ENCODE measurements at places on chromosomes 2 and 18. TPM values are rescaled to one million over a fixed set of nuclear protein-coding genes. Genes with fewer than 3 reads are reported as not detected.

GRCh38 chr2:55887901-55888624, 35.5 kb downstream of the EFEMP1 start:
- no peak overlapping the region for H3K4me3 ChIP-seq
- H3K27me3 ChIP-seq, result no peaks in the 10 kb centered on the region
- DNase-seq, result no peak
- H3K4me1 ChIP-seq, result no peaks in the 10 kb centered on the region
- H3K27ac ChIP-seq, result no peak overlapping the region

DNA sequence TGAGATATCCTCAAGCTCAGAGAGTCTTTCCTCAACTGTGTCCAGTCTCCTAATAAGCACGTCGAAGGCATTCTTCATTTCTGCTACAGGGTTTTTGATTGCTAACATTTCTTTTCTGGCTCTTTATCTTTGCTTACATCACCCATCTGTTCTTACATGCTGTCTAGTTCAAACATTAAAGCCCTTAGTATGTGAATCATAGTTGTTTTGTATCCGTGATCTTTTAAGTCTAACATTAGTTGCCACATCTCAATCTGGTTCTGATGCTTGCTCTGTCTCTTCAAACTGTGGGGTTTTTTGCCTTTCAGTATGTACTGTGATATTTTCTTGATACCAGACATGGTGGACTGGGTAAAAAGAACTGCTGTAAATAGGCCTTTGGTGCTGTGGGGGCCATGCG, 235.2 kb downstream of the SH3RF3 start:
- H3K27ac ChIP-seq, result no peak overlapping the region
- H3K36me3 ChIP-seq, result no peaks in the 10 kb centered on the region
- H3K4me3 ChIP-seq, result no peak overlapping the region
- no peaks in the 10 kb centered on the region for H3K27me3 ChIP-seq
- no peak for DNase-seq

GRCh38 chr2:236766850-236767249, 197.2 kb downstream of the ACKR3 start:
- no peaks in the 10 kb centered on the region for H3K36me3 ChIP-seq
- H3K4me1 ChIP-seq, result peaks cover 13% of the 10 kb centered on the region
- no peaks in the 10 kb centered on the region for H3K27me3 ChIP-seq
- H3K4me3 ChIP-seq, result no peak overlapping the region
- no peak overlapping the region for H3K27ac ChIP-seq

- no peak overlapping the region for H3K27ac ChIP-seq
- no peak for DNase-seq
- no peaks in the 10 kb centered on the region for H3K36me3 ChIP-seq
- H3K4me3 ChIP-seq, result no peak overlapping the region
- H3K4me1 ChIP-seq, result peaks cover 10% of the 10 kb centered on the region
Observed at GRCh38 chr2:237882510-237883481, 23.4 kb downstream of the RAMP1 start.

Gene GRHL1
- 10.9 TPM for total RNA-seq

Gene OR6B2
- not detected for total RNA-seq

Gene NR4A2
- total RNA-seq, result 1.7 TPM

Gene GREB1L
- 13.8 TPM for total RNA-seq

Gene CYRIA
- 1.8 TPM for total RNA-seq

All from hepatocyte (in vitro differentiated cells).